Stimulated activated CD8-positive, alpha-beta memory T cell treated with anti-CD3 and anti-CD28 coated beads, Interleukin-4, amount 100 ng/mL, for 4 hours (primary cell): ENCODE measurements at places on chromosomes 6 and 20.

DNA sequence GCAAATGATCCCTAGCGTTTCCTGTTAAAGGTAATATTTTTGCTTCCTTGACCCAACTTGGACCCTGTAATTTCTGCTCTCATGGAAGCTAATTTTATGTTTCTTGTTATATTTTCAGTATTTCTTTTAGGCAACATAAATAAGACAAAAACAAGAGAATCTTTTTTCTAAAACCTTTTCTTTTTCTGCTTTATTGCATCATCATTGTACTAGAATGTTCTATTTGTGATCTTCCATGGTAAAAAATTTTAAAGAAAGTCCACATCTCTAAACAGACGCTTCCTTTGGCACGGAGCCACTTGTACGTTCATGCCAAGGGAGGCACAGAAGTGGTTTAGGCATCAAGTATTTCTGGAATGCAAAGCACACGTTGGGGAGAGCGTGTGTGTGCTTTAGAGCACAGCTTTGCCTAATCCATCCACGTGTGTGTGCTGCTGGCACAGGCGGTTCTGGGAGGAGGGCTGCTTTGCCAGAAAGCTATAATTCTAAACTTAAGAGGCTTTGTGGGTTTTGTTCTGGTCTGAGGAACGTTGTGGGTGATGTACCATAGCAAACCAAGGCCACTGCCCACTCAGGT lies 98.3 kb downstream of the SASH1 start:
- no peak for DNase-seq

DNA sequence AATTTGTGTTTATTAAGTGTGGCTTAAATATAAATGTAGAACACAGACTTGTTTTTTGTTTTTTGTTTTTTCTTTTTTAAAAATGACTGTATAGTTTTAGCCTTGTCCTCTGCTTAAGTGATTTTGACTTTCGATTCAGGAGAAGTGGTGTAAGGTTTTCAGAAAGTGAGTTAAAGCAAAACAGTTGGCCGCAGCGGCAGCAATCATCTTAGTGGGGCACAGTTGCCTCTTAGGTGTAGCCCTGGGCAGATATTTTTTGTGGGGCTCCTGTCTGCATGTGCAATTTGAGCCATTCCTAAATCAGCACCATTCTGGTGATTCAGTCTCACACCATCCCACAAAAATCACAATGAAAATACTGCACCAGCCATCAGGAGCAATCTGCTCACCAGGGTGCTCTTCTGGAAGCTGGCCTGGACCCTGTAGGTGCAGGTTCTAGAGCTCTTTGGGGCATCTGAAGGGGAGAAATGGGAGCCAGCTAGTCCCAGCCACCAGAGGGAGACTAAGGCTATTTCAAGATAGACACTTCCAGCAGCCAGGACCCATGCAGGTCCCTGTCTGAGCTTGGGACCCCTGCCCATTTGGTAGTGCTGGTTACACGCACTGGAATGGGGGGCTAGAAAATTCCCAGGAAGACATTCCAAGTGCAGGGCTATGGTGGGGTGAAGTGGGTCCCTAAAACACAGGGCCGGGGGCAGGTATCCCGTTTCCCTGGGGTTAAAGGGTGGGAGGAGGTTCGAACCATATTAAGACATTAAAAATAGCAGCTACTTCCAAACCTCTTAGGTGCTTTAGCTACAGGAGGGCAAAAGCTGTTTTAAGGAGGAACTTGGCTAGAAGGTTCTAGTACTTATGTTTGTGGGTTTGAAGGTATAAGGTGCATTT lies 156.6 kb downstream of the NFATC2 start:
- no peak for DNase-seq

DNA sequence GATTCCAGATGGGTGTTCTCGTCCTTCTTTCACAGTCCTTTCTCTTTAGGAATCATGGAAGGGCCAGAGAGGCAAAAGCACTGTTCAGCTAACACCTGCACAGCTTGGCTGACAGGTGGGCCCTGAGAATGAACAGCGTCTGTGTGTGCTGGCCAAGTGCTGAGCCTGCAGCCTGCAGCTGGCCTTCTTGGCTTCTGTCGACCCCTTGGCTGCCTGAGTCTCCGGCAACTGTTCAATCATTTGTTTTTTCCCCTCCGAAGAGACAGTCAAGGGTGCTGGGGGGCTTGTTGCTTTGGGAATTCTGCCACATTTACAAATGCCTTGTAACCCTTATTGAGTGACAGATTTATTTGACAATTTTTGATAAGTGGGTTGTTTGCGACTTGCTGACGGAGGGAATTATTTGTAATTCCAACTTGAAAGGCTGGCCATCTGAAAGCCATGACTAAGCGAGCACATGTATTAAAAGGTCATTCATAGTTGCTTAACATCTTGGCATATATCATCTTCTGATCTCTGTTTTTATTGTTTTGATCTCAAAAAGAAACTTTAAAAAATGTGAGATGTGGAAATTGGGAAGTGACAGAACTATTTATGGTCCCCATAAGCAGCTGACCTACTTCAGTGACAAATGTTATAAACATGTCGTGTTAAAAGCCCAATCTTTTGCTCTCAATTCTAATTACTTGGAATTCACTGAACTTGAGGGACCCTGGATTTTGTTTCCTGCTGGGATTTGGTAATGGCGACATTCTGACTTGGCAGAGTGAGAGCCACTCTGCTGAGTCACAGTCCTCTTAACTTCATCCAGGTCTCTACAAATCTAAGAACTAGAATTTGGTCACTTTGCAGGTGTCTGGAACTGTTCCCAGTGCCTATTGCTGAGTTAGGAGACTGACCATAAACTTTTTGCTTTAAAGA lies 41.9 kb upstream of the FERMT1 start:
- DNase-seq = no peak

- no peak for DNase-seq
These were observed 91.4 kb downstream of the THBS2 start for GRCh38 chr6:169162249-169162648.

DNA sequence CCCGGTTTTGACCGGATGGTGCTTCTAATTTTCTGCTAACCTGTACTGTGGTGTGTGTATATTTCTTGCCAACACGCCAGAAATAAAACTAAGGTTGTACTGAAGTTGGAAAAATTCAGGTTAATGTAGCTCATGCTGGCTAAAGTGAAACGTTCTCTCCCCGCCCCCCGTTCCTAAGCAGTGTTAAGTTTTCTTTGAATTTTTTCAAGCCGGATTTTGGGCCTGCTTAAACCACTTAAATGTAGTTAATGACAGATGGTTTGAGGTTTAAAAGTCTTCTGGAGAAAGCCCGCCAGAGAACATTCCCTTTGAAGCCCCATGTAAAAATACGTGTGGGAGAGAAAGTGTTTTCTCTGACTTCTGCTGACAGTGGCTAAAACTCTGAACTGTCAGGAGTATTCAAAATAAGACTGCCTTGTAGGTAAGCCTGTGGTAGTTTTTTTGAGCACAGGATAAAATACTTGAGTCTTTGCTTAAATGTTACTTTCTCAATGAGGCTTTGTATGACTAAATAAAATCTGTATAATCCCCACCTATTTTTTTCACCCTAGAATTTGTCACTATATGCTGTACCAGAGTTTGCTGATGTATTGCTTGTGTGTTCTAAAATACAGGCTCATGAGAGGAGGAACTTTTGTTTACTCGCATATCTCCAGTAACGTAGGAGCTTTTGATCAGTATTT lies 101.3 kb downstream of the OR2B2 start:
- no peak for DNase-seq

GRCh38 chr20:48933017-48933766 lies 11.7 kb downstream of the ARFGEF2 start:
- no peak for DNase-seq

GRCh38 chr6:168113226-168113625 lies 34.2 kb upstream of the FRMD1 start:
- DNase-seq = no peak

DNA sequence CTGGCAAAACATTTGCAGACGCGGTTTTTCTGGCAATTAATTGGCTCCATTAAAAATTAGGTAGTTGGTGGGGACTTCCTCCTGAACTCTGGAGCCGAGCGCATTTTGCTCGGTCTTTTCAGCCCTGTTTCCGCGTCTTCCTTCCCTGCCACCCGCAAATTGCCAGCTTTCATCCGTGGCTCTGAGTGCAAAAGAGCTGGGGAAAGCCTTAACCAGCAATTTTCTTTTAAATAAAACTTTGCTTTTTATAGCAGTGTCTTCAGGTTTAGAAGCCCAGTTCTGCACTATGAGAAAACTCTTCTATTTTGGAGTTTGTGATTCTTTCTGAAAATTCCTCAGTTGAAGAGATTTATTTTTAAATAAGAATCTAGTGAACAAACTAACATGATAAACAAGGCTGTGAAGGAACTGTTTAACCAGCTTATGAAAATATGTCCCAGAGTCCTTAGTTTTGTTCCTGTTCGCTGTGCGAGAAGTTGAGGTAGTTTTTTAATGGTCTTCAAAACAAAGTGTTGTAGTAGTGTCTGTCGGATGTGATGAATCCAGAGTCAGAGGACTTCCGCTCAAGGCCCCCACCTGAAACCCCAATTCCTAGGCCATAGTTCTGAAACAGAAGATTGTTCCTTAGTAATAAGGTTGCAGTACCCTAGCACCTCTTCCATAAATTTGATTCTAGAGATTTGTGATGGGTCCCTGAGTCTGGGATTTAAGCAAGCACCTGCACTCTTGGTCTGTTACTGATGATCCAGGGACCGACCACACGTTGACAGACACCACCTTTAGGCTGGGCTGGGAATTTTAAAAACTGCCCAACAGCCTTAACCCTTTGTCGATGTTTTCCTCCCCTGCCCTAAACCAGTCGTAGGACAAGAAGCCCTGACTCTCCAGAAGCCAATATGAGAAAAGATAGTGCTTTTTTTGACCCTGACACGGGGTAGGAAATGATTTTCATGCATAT lies 950 bp downstream of the KCTD20 start:
- no peak for DNase-seq

GRCh38 chr6:169969372-169970099 lies 218.1 kb downstream of the ERMARD start:
- DNase-seq = no peak

DNA sequence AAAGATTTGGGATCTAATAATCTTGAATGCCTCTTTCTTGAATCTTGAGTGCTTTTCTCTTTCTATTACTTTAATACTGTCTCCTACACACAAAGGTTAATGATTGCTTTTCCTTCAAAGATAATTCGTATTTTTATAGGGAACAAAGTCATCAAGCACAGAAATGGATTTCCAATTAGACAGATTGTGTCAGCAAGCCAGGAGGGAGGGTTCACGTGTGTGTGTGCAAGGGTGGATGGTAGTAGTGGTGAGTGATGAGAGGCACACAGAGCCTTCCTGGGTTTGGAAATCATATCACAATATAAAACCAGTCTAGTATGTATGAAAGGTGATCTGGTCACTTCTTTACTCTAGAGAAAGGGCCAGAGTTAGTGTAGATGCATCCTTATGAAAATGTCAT lies 51.2 kb upstream of the NEDD9 start:
- no peak for DNase-seq

GRCh38 chr20:298776-299391 lies 1.5 kb downstream of the ZCCHC3 start:
- no peak for DNase-seq

- no peak for DNase-seq
These were observed 44.2 kb upstream of the TAB2 start for GRCh38 chr6:149273318-149273717.

GRCh38 chr6:43977404-43978111 lies 149.7 kb downstream of the MRPL14 start:
- no peak for DNase-seq

DNA sequence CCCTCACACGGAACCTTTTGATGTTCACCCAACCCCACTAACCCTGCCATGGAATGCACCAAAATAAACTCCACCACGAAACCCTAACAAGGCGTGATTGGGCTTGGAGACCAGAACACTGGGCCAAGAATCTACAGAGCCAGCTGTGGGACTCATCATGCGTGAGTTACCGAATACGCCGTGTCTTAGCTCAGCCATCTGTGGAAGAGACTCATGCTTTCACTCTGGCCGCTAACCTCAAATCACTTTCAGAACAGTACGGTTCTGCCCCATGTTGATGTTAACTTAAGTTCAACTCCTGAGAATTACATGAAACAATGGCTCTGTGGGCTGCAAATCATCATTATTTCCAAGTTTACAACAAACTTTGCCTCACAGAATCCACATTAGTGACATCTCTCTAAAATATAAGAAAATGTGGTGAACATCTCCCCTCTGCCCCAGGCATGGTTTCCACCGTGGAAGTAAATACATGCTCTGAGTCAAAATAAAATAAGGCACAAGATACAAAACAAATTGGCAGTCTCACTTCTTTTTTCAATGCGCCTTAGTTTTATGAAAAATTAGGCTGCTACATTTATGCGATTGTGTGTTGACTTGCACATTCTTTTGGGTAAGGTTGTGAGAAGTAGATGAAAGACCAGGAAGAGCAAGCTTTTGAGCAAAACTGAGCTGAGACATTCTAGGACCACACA lies 308.9 kb upstream of the EXOC2 start:
- DNase-seq = no peak

DNA sequence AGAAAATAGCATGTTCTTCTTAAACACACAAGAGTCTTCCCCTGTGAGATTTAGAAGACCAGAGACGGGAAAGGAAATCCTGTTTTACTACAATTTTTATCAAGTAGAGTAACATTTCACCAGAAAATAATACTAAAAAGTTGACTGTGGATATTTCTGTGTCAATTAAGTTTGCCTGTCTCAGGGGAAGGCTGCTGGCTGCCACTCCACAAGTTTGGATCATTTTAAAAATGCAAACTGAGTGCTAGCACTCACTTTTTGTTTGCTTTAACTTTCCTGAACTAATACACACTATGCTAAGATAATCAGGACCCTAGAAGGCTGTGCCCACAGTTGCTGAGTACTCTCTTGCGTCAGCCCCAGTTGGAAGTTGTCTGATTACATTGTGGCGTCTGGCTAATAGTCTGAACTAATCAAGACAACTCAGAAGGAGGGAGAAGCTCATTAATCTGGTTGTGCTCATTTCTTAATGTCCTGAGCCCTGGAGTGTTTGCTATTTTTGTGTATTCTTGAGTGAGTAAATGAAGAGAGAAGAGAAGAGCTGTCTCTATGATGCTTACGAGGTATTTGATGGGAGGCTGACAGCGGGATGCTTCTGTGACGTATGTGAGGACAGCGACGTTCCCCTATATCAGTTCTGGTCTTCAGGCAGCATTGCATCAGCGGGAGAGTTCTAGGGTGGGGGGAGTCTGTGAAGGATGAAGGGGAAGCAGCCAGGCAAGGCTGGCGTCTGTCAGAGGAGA lies 664.2 kb downstream of the QKI start:
- no peak for DNase-seq

- DNase-seq = no peak
These were observed 95.6 kb downstream of the CDH26 start for GRCh38 chr20:60053818-60054190.

- no peak for DNase-seq
These were observed 58.7 kb upstream of the CD93 start for GRCh38 chr20:23144856-23145255.

- no peak for DNase-seq
These were observed 6.6 kb downstream of the CITED2 start for GRCh38 chr6:139367810-139368351.
